ENCODE measurements at places on chromosomes 7 and 10. TPM values are rescaled to one million over a fixed set of nuclear protein-coding genes. Genes with fewer than 3 reads are reported as not detected.

COPS6 gene
- 112 TPM for total RNA-seq

OR2A1 gene
- total RNA-seq, result not detected

CLDN4 gene
- total RNA-seq, result 0.56 TPM

NEUROG3 gene
- total RNA-seq, result not detected

FKBP6 gene
- total RNA-seq, result not detected

PTPRZ1 gene
- total RNA-seq, result 0.05 TPM

C10orf67 gene
- total RNA-seq, result 1.1 TPM

DBF4 gene
- total RNA-seq, result 41.4 TPM

GRCh38 chr10:31157123-31158010 is 125.7 kb upstream of the ZNF438 start:
- no peak for DNase-seq

DNA sequence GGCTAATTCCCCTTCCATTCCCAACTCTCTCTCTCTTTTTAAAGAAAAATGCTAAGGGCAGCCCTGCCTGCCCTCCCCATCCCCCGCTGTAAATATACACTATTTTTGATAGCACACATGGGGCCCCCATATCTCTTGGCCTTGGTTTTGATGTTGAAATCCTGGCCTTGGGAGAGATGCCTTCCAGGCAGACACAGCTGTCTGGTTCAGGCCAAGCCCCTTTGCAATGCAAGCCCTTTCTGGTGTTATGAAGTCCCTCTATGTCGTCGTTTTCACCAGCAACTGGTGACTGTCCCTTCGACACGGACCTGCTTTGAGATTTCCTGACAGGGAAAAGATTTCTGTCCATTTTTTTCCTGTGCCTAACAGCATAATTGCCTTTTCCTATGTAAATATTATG is 3.0 kb downstream of the ADRA2A start:
- no peak for DNase-seq

GRCh38 chr7:12173671-12174070 is 37.4 kb upstream of the TMEM106B start:
- DNase-seq, result no peak

- no peak for DNase-seq
These were observed 27.6 kb upstream of the TAS2R16 start for GRCh38 chr7:123023126-123023525.

- no peak for DNase-seq
These were observed 34.9 kb downstream of the FAM171A1 start for GRCh38 chr10:15336211-15336610.

- DNase-seq, result no peak
These were observed 113.4 kb downstream of the GPR37 start for GRCh38 chr7:124652237-124652636.

GRCh38 chr10:16999665-17000451 is 129.8 kb downstream of the CUBN start:
- no peak for DNase-seq

DNA sequence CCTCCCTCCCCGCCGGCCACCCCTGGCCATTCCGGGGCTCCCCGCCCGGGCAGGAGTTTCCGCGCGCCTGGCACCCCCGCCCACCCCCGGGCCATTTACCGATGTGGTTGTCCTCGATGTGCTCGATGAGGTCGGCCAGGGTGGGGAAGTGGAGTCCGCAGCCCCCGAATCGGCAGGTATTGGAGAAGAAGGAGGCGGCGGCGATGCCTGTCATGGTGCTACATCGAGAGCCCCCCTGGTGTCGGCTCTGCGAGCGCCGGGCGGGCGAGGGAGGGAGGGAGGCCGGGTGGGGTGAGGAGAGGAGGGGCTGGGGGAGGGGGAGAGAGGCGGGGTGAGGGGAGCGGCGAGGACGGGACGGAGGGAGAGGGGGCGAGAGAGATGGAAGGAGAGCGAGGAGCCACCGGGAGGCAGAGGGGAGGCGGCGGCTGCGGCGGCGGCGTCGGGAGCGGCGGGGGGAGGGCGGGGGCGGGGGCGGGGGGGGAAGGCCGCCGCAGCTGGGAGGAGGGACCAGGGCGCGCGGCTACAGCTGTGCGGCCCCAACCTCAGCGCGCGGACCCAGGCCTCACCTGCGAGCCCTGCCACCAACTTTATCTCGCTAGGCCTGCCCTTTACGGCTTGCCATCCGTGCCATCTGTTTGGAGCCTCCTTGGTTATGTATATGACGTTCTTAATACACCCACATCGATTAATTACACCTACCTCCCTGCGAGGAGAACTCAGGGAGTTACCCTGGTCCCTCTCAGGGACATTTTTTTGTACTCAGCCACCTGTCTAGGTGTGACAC is at the start of gene JAZF1:
Gene JAZF1 (minus strand): TSS at position 432 of the 784 bp plus-strand sequence.
- DNase-seq, result peak; percentile 47

DNA sequence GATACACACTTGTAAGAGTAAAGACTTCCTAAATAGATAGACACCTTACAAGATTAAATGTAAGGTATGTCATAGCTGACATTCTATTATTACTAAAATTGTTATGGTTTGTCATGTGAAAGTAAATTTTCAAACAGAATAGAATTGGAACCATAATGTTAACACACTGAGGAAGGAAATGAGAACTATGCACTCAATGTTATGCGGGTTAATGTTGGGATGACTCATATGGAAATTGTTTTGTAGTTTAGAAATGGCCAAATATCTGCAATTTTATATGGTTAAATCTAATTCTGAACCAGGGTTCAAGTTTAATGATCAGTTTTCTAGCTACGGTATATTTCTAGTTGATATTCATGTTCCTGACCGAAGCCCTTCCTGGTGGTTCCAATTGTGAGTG is 214.2 kb upstream of the ADO start:
- DNase-seq, result no peak

GRCh38 chr10:109961174-109962001 is 38.1 kb upstream of the XPNPEP1 start:
- DNase-seq, result no peak

DNA sequence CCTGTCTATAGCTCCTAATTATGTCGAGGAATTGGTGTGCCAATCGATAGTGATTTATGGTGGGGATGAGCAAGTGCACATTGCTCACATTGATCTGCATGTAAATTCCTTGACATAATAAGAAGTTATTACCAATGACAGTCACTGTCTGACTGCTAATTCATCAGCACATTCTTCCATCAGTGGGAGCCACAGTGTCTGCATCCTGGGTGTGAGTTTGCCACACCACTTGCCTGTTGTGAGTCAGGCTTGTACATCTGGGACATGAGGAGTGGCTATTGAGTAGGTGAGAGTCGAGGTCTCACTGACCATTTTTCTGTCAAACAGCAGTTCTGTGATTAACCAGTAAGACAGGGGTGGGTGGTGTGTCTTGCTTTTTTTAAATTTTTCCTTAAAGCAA is 263.4 kb downstream of the LRMDA start:
- no peak for DNase-seq

GRCh38 chr10:20088061-20088701 is 271.9 kb downstream of the PLXDC2 start:
- DNase-seq, result no peak

- no peak for DNase-seq
These were observed 153.1 kb downstream of the TRIL start for GRCh38 chr7:28804990-28805389.

DNA sequence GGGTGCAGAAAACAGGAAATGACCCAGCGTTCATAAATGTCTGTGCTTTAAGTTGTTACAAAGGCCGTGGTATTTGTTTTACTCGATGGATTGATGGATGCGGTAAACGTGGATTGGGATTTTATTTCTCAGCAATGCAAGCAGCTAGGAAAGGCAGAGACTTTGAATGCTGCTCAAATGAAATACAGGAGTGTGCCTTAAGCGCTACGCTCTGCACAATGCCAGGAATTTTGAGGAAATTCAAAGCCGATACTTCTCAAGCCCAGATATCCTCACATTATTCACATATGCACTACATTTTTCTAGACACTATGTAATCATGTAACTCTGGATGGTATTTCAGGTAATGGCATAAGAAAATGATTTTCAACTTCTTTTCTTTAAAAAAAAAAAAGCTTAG is 514.3 kb upstream of the ADARB2 start:
- DNase-seq, result no peak

- DNase-seq, result no peak
These were observed 29.4 kb upstream of the AMPH start for GRCh38 chr7:38660427-38661099.

DNA sequence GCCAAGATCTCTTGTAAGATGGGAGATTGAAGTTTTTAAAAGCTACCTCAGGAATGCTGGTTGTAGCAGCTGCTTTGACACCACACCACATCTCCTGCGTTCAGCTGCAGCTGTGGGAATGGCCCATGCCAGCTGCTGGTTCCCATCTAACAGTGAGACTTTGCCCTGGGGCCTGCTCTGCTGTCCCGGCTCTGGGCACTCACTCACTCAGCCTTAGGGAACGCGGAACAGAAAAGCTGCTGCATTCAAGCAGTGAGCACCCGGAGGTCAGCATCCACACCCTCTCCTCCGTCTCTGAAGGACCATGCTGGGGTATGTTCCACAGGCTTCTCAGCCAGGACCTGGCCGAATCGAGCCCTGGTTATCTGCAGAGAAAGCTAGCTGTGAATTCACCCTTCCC is 197.1 kb upstream of the CXCL12 start:
- no peak for DNase-seq

DNA sequence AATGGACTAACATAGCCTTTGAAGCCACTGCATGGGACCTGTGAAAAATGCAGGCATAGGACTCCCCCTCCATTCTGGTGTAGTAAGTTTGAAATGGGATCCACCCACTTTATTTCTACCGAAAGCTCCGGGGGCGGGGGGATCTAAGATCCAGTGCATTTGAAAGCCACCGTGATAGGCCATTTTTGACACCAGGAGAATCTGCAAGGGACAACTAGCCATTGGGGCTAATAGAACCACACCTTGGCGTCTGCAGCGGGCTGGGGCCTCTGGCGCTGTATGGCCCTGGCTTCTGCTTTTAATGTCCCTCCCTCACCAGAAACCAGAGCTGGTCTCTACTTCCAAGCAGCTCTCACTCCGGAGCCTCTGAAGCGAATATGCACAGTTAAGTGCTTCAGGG is 60.1 kb upstream of the GPR26 start:
- DNase-seq, result no peak

DNA sequence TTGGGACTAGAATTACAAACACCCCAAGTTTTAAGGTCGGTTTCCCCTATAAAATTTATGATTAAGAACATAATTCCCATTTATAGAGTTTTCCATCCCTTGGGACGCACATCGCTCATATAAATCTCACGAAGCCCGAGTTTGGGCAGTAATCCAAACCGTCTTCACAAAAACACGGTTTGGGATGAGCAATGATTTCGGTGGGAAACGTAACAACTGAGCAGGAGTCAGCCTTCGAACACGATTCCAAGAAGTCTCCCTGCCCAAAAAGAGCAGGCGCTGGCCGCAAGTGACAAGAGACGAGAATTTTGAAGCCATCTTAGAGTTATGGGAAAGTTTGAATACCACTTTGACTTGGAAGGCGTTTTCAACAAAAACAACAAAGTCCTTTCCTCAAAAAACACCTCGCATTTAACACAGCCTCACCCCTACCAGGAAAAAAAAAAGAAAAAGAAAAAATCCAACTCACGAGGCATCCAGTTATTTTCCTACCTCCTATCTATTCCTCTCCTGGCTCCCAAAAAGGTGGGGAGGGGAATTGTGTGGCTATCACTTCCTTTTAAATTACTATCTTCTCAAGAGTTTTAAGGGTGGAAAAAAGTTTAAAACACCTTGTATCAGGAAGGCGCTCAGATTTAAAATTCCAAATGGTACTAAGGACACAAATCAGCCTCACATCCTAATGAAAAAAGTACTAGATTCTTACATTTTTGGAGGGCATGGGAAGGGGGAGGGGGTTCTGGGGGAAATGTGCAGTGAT is 1.6 kb downstream of the SEPHS1 start:
- no peak for DNase-seq

All from activated T-cell treated with anti-CD3 and anti-CD28 coated beads, Interleukin-2, amount 50 U/mL, for 4 hours (primary cell).